ENCODE measurements at places on chromosomes 5 and 9.

DNA sequence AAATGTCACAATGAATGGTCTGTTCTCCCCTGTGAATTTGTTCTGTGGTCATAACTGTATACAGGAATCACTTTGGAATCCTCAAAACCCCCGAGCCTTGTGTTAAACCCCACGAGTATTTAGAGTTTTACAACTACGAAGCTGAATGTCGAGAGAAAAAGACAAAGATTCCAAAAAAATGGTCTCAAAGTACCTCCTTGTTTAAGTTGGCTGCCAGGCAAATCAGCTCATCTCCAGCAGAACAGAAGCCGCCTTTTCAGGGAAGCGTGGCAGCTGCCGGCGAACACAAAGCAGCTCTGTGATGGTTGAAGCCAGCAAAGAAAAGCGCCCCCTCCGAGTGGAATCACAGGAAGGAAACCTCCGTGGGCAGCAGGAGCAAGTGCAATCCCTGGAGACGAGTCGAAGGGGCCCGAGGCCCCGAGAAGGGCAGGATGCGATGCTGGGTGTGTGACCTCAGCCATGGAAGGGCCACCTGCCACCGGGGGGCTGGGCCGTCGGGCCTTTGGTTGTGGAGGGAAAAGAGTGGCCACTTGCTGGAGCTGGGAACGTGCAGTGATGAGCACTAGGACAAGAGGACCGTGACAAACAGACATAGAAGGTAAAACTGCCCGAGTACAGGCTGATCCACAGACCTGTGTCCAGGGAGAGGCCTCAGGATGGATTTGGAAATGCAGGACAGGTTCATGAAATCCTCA lies 706.4 kb downstream of the SEMA5A start:
- no peak for DNase-seq

DNA sequence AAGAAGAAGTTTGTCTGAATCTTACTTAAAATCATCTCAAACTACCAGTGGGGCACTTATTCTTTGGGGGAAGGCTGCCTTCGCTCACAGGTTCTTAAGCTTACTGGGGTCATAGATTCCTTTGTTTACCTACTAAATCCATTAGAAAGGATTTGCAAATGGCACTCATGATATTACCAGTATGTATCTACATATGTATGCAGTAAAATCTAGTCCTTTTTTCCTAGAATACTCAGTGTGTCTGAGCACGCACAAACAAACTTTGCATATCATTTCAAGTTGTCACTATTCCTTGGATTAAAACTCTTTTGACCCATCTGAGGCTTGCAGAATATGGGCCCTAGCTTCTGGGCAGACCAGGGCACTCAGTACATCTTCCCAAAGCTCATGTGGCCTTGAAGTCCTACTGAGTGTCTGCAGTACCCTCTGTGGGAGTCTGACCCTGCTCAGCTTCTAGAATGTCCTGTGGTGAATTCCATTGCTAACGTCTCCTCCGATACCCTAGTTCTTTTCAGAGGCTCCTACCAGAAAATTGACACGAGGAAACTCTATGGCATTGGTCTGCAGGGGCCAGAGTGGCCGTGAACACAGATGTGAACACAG lies 297.9 kb downstream of the SLIT3 start:
- DNase-seq: no peak

GRCh38 chr9:84339962-84340361 lies 596 bp downstream of the SLC28A3 start:
- no peak for DNase-seq

DNA sequence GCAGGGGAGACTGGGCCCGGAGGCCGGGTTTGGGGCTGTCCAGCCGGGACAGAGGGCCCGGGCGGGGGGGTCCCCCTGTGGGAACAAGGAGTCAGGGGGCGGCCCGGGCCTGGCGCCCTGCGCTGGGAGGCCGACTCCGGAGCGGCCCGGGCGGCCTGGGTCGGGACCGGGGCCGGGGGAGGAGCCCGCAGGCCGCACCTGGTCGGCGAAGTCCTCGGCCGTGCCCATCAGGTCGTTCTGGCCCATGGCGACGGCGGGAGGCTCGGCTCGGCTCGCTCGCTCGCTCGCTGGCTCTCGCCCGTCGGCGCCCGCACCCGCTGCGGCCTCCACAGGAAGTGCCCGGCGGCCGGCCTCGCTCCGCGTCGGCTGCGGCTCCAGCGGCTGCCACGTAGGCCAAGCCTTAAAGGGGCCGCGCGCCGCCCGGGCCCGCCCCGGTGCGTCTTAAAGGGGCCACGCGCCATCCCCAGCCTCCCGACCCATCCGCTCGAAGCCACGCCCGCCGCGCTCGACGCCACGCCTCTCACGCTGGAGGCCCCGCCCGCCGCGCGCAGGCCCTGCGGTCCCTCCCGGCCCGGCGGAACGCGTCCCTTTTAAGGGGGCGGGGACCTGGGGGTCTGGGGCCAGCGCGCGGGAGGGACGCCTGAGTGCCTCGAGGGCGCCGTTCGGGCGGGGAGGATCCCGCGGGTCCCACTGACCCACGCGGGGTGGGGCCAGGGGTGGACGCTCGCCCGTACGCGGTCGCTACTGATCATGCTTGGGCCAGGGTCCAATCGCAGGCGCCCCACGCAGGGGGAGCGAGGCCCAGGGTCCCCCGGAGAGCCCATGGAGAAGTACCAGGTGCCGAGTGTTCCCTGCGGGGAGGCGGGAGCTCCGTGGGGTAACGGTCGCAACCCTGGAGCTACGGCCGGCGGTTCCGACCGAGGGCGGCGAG lies at the start of the genes STKLD1 and SURF4:
Gene STKLD1, plus strand, starts transcription at position 643 of the 931 bp plus-strand sequence. Its CDS starts 108 bp downstream, at position 751.
Gene SURF4, minus strand, starts transcription at position 337 of the 931 bp plus-strand sequence. Its CDS starts 91 bp downstream, at position 246.
- peak; percentile 97 for DNase-seq

GRCh38 chr5:31357038-31357437 lies 163.6 kb downstream of the CDH6 start:
- no peak for DNase-seq

DNA sequence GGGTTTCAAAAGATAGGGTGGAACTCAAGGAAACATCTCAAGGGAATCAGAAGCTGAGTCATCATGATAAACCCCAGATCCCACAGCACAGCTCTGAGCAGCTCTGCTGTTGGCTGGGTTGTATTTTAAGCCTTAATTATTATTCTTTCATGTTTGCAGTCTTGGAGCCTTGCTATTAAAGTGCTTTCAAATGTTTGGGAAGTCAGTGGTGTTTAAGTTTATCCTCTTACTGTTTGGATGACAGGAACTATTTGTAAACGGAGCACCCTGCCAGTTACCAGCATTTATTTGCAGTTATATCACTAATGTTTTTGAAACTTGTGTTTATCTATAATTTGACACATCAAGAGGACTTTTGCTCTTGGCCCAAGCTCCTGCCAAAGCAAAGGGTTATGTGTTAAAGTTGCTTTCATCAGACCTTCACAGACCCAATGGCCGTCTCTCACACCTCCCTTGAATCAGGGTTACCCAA lies 141.1 kb upstream of the SPDL1 start:
- DNase-seq: peak; percentile 71

DNA sequence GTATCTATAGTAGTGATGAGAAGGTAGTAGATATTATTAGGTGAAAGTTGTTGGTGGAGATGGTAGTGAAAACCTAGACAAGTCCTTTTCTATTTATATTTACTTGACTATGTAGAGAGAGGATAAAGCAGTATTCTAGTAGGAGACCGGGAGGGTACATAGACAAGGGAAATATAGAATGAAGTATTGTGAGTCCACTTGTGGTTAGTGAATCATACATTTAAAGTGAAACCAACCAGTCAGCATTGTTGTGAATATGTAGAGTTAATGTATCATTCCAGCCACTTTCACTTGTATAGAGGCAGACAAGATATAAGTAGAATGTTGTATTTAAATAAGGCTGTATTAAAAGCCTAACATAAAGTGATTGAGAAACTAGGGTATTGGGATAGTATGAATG lies 1711.3 kb upstream of the ACO1 start:
- DNase-seq: no peak

GRCh38 chr9:89634995-89635742 lies 30.4 kb downstream of the GADD45G start:
- peak; percentile 14 for DNase-seq

- no peak for DNase-seq
Observed at GRCh38 chr5:141864371-141865370, 13.5 kb downstream of the PCDH1 start.

- DNase-seq: no peak
Observed at GRCh38 chr9:135335691-135336181, 143.8 kb upstream of the PPP1R26 start.

- no peak for DNase-seq
Observed at GRCh38 chr5:114054594-114054993, 307.3 kb upstream of the KCNN2 start.

DNA sequence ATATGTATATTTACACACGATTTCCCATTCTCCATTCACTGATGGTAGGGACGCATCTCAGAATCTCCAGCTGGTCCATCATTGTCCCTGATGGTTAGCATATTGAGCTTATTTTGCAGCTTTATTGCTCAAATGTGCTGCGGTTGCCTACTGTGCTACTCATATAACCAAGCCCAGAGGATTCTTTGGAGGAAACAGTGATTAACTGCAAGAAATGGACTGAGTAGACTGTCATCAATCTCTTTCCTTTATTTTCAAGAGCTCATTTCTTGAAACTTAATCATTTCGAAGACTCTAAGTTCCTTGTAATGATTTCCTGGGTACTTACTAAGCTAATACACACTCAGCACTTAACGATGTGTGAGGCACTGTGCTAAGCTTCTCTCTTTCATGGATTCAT lies 119.0 kb downstream of the MAT2B start:
- DNase-seq: no peak

DNA sequence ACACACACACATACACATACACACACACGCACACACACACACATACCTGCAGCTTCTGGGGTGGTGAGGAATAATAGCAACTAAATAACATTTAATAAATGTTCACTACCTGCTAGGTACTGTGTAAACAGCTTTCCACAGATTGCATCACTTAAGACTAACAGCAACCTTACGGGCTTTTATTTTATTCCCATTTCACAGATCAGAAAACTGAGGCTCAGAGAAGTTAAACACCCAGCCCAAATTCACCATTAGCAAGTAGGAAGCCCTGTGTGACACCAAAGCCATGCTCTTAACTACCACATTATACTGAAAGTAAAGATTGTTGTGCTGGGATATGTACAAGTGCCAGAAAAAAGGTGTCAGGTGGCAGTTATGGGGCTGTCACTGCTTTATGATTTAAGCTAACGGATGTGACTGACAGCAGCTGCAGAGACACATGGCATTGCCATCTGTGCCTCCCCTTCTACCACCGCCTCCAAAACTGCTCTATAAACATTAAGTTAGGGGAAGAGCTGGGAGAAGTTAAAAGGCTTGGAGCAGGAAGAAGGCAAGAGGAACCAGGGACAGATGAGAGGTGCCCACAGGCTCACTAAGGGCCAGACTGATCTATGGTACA lies 13.6 kb downstream of the MTMR12 start:
- no peak for DNase-seq

DNA sequence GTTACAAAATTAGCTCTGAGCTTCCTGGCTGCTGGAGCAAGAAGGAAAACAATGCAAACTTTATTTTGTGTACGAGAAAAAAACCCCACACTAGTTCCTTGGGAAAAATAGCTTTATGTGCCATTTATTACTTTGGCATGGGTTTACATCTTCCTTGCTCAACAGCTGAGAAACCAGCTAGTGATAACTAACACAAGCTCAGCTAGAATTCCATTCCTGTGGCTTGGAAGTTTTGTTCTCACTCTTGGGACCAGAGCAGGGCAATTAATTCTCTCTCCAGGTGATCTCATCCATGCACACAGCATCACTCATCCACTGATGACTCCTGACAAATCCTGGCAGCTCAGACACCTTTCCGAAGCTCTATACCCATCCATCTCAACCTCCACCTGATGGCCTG lies 104.1 kb downstream of the CRB2 start:
- DNase-seq: no peak

DNA sequence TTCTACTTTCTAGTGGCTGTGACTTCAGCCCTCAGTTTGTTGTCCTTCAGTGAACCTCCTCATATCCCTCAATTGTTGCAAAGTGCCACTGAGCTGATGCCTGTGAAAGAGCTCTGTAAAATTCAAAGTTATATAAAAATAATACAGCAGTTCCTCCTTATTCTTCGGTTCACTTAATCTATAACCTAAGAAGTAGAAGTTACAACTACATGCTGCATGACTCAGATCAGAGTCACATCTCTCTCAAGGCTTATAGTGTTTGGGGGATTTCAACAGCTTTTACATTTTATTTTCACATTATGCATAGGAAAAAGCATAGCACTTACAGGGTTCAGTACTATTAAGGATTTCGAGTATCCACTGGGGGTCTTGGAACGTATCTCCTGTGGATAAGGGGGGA lies 25.1 kb upstream of the GCNT1 start:
- peak; percentile 39 for DNase-seq

DNA sequence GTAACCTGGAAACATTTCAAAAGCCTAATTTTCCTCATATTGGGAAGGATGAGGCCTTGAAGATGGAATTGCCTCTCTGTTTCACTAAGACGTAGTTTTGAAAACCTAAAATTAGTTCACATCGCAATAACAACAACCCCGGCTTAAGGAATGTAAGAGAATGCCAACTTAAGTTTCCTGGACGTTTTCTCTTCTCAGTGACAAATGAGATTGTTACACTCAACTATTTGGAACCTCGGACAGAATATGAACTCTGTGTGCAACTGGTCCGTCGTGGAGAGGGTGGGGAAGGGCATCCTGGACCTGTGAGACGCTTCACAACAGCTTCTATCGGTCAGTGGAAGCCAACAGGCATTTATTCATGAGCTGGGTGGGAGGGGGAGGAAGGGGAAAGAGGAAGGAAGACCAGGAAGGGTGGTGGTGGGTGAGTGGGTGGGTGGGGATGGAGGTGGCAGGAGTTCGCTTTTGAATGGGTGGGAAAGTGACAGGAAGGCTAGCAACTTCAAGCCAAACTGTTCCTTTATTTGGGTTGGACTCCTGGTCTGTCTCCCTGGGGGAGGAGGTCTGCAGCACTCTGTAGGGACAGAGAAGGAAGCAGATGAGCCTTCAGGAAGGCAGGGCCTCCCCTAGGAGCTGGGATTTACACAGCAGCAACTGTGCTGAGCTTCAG lies 83.4 kb downstream of the TEK start:
- DNase-seq: no peak

DNA sequence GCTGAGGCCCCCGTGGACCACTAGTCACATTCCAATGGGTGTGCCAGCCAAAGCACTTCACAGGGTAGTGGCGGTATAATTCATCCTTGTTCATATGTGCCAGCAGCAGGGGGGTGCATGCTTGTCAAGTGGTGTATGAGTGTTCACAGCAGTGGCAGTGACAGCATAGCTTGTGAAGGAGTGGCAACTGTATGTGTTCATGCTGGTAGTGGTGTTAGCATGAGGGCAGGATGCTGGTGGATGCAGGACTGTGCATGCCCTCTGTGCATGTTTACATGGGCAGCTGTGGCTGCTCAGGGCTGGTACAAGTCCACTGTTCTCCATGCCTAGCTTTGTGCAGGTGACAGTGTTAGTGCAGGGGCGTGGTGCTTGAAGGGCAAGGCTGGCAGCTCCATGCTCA lies 253.4 kb upstream of the DMAC1 start:
- DNase-seq: no peak

GRCh38 chr9:36831381-36832161 lies 202.5 kb downstream of the PAX5 start:
- no peak for DNase-seq

DNA sequence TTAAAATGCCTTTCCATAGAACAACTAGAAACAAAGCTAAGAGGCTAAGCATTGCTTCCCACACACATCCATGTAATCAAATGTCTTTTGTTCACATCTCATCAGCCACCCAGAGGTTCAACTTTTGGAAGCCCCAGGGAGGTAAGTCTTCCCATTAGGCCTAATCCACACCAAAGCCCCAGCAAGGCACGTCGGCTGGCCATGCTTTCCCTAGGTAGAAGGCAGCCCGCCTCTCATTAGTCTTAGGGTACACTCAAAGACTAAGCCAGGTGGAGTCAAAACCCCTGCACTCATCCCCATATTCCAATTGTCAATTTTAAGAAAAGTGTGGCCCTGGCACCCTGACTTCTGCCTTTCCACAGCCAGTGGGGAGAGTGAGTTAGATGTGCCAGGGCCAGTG lies 87.9 kb downstream of the ATPSCKMT start:
- no peak for DNase-seq
